ENCODE measurements at places on chromosomes 16 and 17.

DNA sequence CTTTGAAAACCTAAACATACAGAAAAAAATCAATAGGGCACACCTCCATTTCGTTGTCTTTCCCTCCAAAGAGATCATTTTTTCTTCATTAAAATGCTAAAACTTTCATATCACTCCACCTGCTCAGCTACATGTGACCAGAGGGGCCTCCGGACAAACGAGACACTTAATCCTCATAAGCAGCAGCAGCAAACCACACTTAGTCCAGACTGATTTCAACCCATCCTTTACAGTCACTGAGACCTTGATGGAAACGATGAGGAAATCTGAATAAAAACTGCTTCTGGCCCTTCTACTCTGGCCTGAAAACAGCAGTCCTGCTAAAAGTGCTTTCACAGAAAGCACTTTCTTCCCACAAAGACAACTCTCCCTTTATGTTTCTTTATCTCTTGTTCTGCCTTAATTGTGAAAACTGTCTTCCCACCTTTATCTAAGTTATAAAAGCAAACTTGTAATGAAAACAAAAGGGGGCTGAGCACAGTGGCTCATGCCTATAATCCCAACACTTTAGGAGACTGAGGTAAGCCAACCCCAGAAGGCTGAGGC is 4.6 kb downstream of the ANKRD11 start:
- DNase-seq: no peak

DNA sequence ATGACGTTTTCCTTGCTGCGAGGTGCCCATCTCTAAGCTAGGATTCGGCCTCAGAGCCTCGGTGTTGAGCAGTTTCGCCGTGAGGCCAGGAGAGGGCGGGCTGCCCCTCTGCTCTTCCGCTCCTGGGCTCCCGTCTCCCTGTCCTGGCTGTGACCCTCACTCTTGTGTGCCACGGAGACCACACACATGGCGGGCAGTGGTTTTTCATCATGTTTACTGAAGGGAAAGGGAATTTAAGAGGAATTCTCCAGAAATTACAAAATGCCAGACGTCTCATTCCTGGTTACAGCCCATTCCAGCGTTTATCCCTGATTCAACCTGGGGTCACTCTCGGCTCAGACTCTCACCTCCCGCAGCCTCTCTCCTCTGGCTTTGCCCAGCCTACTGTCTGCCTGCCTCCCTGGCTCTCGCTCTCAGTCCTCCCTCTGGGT is 96.8 kb upstream of the ELAC2 start:
- no peak for DNase-seq

- no peak for DNase-seq
These were observed 107.0 kb upstream of the CACNG3 start for GRCh38 chr16:24149102-24149501.

DNA sequence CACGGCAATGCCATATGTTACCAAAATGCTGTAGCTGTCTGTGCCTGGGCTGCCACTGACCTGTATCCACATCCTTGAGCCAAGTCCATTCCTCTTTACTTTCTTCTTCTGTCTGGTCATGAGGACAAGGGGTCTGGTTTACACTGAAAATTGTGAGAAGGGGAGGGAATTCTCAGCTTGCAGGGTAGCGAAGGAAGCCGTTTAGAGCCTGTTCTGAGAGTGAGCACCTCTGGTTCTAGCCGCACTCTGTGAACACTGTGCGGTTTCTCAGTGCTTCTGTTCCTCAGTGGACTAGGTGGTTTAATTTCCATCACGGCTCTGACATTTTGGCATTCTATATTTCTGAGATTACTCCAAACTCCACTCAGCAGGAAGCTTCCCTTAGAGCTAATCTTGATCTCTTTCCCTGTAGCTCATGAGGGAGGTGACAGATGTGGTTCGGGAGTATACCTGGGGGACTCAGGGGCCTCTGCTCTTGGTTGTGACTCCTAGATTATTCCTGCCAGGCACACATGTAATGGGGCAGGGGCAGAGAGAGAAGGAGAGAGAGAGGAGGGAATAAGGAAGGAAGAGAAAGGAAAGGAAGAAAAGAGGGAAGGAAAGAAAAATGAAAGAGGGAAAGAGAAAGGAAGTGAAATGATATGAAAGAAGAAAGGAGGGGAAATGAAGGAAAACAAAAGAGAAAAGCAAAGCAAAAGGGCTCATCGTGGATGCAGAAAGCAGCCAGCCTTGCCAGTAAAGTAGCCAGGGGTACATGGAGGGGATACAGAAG is 14.2 kb upstream of the TBX21 start:
- no peak for DNase-seq

GRCh38 chr17:61579961-61580360 is 11.1 kb downstream of the NACA2 start:
- DNase-seq: no peak

- no peak for DNase-seq
These were observed 2.9 kb downstream of the MARCHF10 start for GRCh38 chr17:62805234-62805633.

DNA sequence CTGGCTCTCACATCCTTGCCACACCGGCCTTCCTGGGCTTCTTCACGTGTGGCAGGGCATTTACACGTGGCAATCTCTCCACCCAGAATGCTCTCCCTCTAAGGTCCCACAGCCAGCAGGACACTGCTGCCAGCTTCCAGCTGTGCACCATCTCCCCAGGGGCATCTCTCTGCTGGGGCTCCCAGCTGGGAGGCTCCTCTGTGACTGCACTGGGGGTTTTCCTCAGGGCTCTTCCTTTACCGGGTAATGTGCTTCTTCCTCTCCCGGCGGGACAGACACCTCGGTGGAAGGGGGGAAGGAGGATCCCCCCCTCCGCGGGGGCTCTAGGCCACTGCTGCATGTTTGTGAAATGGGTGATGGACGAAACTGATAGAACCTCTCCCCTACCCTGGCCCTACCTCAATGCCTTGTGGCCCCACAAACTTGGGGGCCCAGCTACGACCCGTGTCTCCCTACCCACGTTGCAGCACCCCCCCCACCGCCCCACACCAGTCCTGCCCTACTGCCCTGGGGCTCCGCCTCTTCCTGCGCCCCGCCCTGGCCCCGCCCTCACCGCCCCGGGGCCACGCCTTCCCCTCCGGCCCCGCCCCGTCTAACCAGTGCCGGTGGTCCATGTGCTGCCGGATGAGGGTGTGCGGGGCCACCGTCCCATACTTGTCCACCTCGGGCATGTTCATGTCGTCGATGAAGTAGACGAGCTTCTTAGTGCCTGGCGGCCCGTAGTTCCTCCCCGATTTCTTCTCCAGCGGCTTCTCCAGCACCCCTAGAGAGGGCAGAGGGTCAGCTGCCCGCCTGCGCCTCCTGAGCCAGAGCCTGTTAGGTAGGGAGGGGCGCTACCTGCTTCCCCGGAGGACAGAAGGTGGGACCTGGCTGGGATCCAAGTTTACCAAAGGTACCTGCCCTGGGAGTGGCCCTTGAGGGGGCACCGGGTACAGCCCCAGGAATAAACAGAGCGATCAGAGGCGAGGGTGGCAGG is 92.6 kb downstream of the DNAH17 start:
- peak; percentile 69 for DNase-seq

DNA sequence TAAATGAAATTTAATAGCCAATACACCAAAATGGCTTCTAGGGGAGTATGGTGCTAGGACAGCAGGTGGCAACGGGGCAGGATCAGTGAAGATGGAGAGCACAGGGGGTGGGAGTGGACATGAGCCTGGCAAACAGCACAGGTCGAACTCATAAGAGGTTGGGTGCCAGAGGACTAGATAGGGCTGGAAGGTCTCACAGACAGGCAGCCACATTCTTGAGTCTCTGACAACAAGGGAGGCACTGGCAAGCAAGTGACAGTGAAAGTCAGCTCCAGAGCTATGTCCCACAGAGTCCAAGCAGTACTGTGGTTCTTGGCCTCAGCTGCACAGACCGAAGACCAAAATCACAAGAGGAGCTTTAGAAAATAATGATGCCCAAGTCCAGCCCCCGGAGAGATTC is 61.2 kb downstream of the USP31 start:
- DNase-seq: no peak

GRCh38 chr16:68074850-68075555 is 10.2 kb upstream of the NFATC3 start:
- peak; percentile 79 for DNase-seq

DNA sequence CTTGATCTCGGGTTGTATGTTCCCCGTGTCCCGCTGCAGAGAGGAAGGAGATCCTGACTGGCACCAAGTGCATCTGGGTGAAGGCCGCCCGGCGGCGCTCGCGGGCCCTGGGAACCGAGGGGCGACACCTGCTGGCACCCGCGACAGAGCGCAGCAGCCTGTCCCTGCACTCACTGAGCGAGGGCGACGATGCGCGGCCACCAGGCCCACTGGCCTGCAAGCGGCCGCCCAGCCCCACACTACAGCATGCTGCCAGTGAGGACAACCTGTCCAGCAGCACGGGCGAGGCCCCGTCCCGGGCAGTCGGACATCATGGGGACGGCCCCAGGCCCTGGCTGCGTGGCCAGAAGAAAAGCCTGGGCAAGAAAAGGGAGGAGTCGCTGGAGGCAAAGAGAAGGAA is 7.5 kb downstream of the BTBD17 start:
- DNase-seq: peak; percentile 57

DNA sequence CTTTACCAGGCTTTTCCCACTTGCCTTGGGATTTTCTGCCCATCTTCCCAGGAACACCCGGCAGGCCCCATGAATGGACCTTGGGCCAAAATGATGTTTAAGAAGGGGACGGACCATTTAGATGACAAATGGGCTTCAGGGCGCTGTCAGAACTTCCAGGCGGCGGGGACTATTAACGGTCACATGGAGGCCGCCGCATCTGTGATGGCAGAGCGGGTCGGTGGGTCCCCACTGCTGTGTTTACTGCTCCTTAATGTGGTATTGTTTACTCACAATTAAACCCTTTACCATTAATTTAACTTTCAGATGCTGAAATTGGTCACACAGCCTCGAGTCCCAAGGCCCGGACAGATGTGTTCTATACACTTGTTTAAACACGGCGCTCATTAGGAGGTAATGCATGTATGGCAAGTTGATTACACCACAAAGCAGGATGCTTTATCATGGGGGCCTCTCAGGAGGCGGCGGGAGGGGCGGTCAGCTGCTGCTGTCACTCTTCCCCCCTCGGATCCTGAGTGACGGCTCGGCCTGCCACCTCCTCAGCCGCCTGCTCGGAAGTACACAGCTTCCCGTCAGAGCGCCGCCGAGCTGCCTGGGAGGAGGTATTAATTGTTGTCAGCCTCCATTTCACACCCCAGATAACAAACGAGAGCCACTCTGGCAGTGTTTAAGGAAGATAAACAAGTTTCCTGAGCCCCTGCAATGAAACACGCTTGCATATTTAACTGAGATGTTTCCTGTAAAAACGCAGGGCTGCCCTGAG is 83.9 kb upstream of the IRX3 start:
- no peak for DNase-seq

- DNase-seq: no peak
These were observed 1.0 kb upstream of the LITAF start for GRCh38 chr16:11587643-11588247.

- no peak for DNase-seq
These were observed 6.5 kb upstream of the ZNF469 start for GRCh38 chr16:88375996-88376834.

DNA sequence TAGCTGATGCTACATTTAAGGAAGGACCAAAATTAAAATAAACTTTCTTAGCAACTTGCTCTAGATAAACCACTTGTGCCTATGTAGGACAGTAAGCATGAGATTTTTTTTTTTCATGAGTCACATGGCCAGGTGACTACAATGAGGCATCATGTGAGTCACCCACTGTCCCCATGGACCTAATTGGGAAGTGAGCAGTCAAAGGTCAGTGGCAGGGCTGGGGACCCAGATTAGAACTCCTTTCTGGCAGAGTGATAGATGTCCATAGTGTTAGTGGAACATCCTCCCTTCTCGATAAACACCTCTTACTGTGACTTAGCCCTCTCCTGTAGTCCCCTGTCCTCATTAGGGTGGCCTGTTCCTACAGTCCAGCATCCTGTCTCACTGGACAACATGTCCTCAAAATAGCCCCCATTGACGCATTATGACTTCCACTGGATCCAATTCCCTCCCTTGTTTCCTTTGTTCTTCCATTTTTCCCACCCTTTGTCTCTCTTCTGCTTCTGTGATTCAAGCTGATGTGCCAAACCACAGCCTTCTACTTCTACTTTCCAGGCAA is 12.4 kb downstream of the ITGB3 start:
- no peak for DNase-seq

- no peak for DNase-seq
These were observed 25.2 kb downstream of the CEP95 start for GRCh38 chr17:64531955-64532371.
